NCI-H187 treated with DMSO at 0.1 percent for 48 hours (cell line): ENCODE measurements at places on chromosomes 5 and 9.
A peak's percentile ranks its signal among the peaks of the same experiment; 100 is the strongest.

GRCh38 chr9:134730761-134731496 lies 89.3 kb downstream of the COL5A1 start:
- DNase-seq: no peak

GRCh38 chr9:136675477-136676296 lies 11.6 kb downstream of the AGPAT2 start:
- no peak for DNase-seq

DNA sequence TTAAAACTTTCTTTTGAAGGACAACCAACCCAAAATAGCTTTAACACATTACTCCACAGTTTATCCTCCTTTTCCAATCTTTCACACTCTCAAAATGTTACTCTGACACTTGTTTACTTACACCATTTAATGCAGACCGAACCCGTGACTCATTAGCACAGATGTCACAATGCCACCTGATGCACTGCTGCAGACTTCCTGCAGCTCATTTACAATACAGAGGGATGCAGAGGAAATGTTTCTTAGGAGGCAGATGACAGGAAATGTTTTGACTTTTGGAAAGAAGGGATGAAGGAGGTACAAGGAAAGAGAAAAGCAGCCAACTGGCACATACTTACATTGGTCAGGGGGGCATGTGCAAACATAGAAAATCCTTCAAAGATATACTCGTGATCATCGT lies 39.0 kb downstream of the DROSHA start:
- DNase-seq: no peak

DNA sequence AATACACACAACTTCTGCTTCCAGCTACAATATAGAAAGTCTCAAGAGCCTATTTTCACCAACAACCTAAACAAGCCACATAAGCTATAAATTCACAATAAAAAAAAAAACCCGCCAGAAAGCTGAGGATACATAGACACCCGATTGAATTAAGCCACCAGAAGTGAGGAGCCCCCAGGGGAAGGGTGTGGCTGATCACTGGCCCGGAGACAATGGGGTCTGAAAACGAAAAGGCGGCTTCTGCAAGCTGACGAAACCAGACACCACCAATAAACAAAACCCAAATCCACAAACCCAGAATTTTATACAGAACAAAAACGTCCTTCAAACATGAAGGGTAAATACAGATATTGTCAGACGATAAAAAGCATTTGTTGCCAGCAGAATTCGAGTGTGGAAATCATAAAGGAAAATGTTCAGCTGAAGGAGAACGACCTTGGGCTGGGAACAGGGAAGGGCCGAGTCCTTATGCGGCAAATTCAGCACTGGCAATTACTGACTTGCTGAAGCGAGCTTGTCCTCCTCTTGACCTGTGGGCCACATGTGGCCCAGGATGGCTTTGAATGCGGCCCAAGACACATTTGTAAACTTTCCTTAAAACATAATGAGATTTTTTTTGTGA lies 39.6 kb upstream of the CEP72 start:
- DNase-seq: peak; percentile 79

GRCh38 chr5:135210286-135211055 lies 176.4 kb upstream of the PITX1 start:
- DNase-seq: no peak

DNA sequence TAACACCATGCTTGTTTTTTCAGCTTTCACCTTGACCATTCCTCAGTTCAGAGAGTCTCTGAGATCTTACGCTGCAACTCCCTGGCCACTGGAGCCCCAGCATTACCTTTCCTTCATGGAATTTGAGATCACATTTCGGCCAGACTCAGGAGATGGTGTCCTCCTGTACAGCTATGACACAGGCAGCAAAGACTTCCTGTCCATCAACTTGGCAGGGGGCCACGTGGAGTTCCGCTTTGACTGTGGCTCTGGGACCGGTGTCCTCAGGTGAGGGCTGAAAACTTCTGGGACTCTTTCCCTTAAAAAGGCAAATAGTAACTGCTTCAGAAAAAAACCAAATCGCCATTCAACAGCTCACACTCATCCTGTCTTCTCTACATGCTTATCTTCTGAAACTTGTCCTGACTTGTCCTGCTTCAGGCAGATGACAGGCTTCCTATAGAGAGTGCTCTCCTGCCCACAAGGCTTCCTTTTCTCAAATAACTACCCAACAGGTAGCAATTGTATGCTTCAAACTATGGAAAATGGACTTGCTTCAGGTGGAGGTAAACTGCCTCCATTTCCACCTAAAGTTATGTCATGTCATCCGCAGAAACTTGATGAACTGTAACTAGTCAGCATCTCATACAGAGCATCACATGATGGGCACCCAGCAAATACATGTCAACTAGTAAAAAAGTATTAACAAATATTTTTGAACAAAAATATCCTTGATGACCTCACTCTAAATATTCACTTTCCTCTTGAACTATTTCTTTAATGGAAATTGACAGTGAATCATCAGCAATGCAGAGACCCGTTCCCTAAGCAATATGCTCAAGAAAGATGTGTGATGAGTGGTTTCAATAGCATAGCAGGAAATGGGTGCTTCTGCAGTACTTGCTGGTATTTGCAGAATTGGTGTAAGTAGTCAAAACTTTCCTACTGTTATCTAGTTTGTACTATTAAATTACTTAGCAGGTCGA lies 129.2 kb downstream of the LIFR start:
- DNase-seq: no peak

DNA sequence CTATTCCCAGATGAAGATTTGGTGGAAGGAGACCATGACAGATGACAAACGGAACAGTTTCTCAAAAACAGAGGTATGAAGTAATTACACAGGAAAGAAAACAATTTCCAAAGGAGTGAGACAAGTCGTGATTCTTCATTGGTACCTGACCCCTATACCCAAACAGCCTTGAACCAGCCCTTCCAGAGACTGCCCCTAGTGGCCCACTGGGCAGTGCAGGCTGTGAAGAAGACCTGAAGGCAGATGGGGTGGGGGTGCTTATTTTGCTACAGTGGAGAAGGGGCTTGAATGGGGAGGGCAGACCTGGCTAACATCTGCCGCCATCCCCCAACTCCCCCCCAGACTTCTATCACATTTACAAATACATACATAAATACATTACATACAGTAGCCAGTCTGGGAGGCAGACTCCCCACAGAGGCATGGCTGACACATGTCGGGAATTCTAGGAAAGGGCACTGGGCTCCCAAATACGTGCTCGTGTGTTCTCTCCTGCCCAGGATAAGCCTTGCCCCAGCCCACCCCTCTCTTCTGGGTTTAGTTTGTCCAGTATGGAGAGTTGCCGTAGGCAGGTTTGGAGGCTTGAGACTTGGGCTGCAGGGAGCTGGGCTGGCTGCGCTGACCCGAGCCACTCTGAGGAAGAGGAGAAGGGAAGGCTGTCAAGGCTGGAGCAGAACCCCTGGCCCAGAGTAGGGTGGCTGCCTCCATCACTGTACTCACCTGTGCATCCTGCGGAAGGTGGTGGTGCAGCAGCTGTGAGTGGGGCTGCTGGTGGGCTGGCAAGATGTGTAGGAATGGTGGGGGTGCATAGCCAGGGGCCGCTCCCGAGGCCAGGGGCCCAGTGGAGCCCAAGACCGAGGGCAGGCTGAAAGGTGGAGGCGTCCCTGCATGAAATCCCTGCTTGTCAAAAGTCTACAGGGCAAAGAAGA lies 105.3 kb downstream of the UBE2R2 start:
- DNase-seq: no peak

- no peak for DNase-seq
These were observed 47.9 kb downstream of the RAI14 start for GRCh38 chr5:34703767-34704713.

GRCh38 chr9:108844856-108845255 lies 10.9 kb downstream of the ACTL7B start:
- DNase-seq: peak; percentile 48

DNA sequence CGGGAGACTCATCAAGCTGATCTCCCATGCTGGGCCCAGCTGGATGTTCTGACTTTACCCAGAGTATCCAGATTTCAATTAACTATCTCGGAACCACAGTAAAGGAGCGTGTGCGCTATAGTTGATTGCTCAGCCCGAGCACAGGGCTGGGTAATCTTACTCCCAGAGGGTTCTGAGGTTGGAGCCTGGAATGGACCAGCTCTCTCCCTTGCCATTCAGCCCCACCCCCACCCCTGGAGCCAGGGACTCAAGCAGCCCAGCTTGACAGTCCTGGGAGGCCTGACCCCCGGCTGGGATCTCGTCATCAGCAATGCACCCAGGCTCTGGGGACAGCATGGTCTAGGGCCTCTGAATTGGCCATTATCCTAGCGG lies 23.7 kb upstream of the PTGES start:
- DNase-seq: no peak

GRCh38 chr5:99070822-99071221 lies 142.0 kb upstream of the CHD1 start:
- no peak for DNase-seq

GRCh38 chr9:37056046-37056920 lies 22.2 kb upstream of the PAX5 start:
- DNase-seq: no peak

DNA sequence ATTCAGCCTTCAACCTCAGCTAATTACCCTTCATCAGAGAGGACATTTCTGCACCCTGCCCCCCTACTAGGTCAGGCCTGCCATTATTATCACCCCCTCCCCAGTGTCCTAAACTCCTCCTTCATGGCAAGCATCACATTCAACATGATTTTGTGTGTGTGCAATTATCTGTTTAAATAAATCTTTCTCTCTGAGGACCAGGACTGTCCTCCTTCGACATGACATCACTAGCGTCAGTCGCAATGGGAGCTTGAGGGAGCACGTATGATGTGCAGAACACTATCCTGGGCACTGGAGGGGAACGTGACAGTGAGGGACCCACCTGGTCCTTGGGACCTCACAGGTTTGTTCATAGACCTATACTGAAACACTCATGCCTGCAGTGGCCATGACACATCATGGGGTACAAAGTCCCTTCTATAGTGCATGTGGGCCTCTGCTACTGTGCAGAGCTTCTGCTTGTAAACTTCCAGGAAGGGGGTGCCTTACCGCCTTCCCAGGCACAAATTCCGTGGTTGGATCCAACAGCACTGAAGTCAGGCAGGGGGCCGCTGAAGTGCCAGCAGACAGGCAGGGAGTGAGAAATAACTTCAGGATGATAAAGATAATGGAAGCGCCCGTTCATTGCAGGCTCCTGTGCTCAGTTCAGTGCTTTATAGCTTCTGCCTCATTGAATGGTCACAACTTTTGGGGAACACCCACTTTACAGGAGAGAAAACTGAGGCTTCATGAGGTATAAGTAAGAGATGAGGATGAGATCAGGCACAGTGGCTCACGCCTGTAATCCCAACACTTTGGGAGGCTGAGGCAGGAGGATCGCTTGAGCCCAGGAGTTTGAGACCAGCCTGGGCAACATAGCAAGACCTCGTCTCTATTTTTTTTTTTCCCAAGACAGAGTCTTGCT lies 36.0 kb upstream of the STXBP1 start:
- no peak for DNase-seq

DNA sequence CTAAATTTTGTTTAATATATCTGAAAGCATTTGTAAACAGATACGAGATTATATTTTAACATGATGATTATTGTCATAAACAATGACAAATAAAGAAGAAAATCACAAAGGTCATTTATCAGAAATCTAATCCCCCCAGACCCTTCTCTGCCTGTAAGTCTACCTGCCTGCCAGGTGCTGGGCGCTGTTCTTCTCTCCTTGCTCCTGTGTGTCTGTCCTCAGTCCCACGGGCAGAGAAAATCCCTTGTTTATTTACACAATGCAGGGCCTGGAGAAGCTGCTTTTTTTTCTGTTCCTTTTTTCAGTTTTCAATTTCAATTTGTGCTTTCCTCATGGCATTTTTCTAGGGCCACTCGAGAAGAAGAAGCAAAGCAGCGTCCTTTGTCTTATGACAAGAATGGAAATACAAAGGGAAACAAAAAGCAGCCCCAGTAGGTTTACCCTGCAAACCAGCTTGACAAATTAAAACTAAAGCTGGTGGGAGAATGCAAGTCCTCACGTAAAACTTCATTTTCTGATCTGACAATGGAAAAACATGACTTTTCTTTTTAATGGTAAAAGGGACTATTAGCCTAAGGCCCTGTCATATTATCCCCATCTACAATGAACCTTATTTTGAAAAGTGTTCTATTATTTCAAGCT lies 282.4 kb upstream of the KLF9 start:
- no peak for DNase-seq

DNA sequence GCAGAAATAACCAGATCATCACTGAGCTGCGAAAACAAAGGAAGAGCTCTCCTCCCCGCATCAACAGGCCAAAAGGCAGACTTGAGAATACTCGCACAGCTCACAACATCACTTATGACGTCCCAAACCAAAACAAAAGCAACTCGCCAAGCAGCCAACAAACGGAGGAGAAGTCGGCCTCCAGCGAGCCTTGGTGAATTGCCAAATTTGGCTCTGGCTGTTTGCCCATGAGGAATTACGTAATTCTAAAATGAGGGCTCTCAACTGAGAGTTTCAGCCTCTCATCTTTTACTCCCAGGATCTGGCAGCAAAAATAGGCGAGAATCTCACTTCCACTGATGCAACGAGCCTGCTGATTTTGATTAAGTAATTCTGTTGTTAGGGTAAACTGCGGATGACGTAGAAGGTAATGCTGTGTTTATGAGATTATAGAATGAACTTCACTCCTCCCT lies 51.7 kb upstream of the SEMA6A start:
- DNase-seq: no peak

DNA sequence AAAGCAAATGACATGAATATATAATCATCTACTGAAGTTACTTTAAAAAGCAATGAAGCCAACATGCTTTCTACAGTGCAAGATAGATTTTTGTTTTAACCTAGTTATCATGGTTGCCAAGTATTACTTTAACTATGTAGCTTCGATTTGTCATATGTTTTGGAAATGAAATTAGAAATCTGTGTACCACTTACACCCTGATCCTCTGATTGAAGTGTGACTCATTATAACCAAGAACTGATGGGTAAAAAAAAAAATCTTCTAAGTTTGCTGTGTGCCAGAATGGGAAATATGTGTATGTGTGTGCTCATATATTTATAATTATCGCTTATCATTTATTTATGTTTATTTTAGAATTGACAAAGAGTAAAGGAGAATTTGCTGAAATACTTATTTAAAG lies 9.1 kb upstream of the CDC42SE2 start:
- DNase-seq: no peak

GRCh38 chr5:139914218-139914807 lies 118.7 kb downstream of the PSD2 start:
- no peak for DNase-seq

DNA sequence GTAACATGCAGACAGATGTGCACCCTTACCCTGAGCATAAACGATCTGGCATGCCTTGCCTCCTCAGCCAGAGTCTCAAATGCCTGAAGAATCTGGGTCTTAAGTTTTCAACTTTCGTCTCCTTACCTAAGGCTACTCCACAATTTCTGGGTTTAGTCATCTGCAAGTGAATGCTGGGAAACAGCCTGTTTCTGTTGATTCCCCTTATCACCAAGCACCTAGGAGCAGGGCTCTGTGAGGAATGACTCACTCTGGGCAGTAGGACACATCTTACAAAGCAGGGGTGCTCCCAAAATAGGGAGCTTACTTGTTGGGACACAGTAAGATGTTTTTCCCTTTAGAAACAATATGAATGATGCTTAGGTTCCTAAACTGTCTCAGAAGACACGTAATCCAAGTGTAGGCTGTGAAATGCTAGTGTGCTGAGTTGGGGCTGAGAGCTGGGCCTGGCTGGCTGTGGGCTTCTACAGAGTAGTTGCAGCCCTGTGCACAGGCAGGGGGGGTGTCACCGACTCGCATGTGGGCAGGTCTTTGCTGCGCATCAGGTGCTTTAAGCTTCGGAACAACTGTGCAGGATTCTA lies 58.0 kb downstream of the DAP start:
- DNase-seq: no peak
